ENCODE measurements at places on chromosomes 3 and 15.

GRCh38 chr15:56758770-56759449, 25.6 kb upstream of the ZNF280D start:
- peaks cover 8% of the 10 kb centered on the region for H3K4me1 ChIP-seq
- H3K27me3 ChIP-seq: no peaks in the 10 kb centered on the region
- no peak overlapping the region for H3K4me3 ChIP-seq
- H3K36me3 ChIP-seq: peaks cover 2% of the 10 kb centered on the region

DNA sequence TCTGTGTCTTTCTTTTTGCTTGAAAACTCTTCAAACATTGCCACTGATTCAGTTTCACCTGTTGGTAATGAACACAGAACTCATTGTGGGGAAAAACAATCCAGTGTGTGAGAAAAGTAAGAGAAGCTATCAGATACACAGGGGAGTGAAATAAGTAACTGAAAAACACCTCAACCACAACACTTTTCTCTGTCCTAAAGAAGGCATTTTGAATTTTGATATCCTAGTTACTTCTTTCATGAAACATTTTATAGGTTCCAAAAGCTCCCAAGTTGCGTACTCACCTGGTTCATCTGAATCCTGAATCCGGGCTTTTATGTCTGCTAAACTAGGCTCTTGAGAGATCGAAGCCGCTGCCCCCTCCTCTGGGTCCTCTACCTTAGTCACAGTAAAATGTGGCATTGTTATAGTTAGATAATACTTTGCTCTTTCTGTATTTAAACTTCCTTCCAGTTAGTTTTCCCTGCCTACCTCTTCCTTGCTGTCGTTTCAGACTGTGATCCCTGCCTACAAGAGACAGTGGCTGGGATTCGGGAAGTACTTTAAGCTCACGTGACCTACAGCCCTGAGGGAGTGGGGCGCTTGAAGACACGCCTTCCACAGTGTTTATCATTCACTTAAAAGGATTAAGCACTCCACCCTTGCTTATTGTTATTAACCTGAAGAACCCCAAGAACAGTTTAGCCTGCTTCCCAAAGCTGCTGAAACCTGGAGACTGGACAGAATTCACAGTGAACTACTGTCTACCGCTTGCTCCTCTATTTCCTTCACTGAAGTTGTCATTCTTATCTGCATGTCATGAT, 19.1 kb downstream of the SLC12A6 start:
- no peaks in the 10 kb centered on the region for H3K27me3 ChIP-seq
- peak overlapping the region; percentile 97 for H3K4me3 ChIP-seq
- peaks cover 31% of the 10 kb centered on the region for H3K4me1 ChIP-seq
- H3K36me3 ChIP-seq: peaks cover 16% of the 10 kb centered on the region

- DNase-seq: no peak
- H3K4me3 ChIP-seq: no peak overlapping the region
- no peaks in the 10 kb centered on the region for H3K4me1 ChIP-seq
- no peaks in the 10 kb centered on the region for H3K36me3 ChIP-seq
Observed at GRCh38 chr3:115999001-115999585, 375.8 kb downstream of the GAP43 start.

DNA sequence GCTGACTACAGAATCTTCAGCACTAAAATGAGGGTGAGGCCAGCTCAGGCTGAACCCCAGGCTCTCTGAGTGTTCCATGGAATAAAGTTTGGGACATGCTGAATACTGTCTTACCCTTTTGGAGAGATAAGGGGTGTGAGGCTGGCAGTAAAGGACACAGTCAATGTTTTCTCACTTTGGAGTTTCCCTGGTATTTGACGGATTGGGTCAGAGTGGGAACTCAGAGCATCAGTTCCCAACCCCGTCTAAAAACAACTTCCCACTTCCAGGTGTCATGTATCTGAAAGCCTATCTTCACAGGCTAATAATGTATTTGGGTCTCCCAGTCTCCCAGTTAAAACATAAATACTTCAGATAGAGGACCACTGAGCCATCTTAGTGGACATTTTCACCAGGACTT, 180.7 kb downstream of the TLE3 start:
- peaks cover 26% of the 10 kb centered on the region for H3K4me1 ChIP-seq
- H3K27ac ChIP-seq: no peak overlapping the region
- H3K36me3 ChIP-seq: no peaks in the 10 kb centered on the region
- no peak overlapping the region for H3K4me3 ChIP-seq

DNA sequence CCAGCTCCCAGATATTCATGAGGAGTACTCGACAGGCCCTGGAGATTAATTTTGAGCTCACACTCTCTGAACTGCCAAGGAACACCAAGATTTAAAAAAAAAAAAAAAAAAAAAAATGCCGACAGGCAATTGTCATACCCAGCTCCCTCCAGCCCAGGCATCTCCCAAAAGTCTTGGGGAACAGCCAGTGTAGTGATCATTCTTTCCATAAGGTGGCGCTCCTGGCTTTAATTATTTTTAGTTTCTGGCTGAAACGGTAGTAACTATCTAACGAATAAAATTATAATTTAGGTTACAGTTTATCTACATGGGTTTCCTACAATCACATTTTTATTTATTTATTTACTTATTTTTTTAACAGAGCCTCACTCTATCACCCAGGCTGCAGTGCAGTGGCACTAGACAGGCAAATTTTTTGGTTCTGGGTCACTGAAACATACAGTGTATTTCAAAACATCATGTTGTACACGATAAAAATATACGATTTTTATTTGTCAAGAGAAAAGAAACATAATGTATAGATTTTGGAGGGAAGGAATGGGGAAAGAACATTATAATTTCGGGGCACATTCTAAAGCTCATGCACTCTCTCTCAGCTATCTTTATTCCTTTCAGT, 157.3 kb downstream of the ADAMTS9 start:
- H3K4me3 ChIP-seq: no peak overlapping the region
- no peak overlapping the region for H3K27ac ChIP-seq
- DNase-seq: no peak
- no peaks in the 10 kb centered on the region for H3K36me3 ChIP-seq
- H3K4me1 ChIP-seq: peaks cover 3% of the 10 kb centered on the region

- no peaks in the 10 kb centered on the region for H3K27me3 ChIP-seq
- no peaks in the 10 kb centered on the region for H3K4me1 ChIP-seq
- no peaks in the 10 kb centered on the region for H3K36me3 ChIP-seq
- no peak overlapping the region for H3K4me3 ChIP-seq
- DNase-seq: no peak
Observed at GRCh38 chr3:68728343-68728742, 204.0 kb downstream of the TAFA4 start.

- no peak for DNase-seq
- H3K4me1 ChIP-seq: peaks cover 49% of the 10 kb centered on the region
- H3K36me3 ChIP-seq: peaks cover 20% of the 10 kb centered on the region
- no peaks in the 10 kb centered on the region for H3K27me3 ChIP-seq
Observed at GRCh38 chr15:88637436-88637835, 1.4 kb upstream of the ISG20 start.

Data from memory B cell (primary cell).